ENCODE measurements at places on chromosomes 11 and 22.

- no peak for DNase-seq
Measured at GRCh38 chr11:11472106-11472505, 119.1 kb upstream of the CSNK2A3 start.

DNA sequence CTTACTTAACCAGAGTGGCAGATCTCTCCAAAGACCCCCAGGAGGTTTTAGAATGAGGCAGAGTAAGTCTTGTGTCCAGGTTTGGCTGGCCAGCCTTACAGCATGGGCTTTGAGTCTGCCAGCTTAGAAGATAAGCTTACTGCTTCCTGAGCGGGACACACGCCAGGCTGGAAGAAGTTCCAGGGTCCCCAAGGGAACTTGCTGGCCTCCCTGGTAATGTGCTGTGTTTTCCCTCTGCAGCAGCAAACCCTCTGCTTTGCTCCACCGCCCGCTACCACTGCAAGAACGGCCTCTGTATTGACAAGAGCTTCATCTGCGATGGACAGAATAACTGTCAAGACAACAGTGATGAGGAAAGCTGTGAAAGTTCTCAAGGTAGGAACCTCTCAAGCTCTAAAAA, 154.2 kb downstream of the LDLRAD3 start:
- DNase-seq, result no peak

GRCh38 chr11:123775289-123775688, 21.0 kb upstream of the OR6X1 start:
- no peak for DNase-seq

DNA sequence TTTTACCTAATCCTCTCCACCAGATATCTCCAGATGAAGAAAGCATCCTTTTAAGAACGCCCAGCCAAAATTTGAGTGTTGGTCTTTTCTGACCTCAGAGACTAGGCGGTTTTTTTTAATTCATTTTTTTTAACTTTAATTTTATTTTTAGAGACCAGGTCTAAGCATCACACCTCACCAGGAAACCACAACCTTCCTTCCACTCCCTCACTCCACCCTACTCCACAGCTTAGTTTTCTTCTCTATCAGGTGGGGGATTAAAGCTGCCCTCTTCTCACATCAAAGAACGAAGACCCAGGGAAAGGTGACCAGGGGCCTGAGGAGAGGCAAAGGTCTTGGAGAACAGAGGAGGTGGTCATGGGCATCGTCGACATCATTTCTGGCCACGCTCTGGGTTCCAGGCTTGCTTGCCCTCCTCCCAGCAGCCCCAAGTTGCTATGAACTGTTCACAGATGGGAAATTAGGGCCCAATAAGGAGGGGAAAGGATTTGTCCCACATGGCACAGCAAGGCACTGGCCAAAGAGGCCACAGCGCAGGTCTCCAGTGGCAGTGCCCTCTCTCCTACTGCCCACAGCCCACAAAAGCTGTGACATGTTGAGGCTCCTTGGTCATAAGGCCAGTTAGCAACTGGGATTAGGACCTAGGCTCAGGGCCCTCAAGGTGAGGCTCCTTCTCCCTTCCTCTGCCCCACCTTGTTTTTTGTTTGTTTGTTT, 1.4 kb upstream of the PEX16 start:
- no peak for DNase-seq

DNA sequence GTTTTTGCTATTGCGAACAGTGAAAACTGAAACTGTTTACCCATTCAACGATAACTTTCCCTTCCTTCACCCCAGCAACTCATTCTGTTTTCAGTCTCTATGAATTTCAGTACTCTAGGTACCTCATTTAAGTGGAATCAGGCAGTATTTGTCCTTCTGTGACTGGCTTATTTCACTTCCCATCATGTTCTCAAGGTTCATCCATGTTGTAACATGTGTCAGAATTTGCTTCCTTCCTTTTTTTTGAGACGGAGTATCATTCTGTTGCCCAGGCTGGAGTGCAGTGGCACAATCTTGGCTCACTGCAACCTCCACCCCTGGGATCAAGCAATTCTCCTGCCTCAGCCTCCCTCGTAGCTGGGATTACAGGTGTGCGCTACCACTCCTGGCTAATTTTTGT, 23.7 kb downstream of the HTR3B start:
- no peak for DNase-seq

Data from activated CD8-positive, alpha-beta T cell treated with anti-CD3 and anti-CD28 coated beads for 36 hours (primary cell).